ENCODE measurements at places on chromosomes 3 and 15.

GRCh38 chr15:100727291-100727851, 125.0 kb downstream of the ASB7 start:
- DNase-seq, result no peak

DNA sequence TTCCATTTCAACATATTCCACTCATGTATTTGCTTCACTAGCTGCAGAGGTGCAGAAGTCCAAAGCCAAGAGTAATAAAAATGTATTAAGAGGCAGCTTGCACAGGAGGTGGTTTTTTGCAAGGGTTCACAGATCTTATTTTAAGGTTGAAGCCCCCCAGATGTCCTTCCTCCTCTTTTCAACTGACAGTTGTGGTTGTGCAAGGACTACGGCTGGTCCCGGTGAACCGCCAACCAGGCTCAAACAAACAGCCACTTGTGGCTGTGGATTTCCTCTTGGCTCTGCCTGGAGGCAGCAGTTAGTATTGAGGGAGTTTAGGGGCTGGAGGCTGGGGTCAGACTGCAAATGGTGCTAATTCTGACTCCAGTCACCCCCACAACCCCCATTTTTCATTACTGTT, 240.7 kb upstream of the TBC1D5 start:
- DNase-seq, result no peak

DNA sequence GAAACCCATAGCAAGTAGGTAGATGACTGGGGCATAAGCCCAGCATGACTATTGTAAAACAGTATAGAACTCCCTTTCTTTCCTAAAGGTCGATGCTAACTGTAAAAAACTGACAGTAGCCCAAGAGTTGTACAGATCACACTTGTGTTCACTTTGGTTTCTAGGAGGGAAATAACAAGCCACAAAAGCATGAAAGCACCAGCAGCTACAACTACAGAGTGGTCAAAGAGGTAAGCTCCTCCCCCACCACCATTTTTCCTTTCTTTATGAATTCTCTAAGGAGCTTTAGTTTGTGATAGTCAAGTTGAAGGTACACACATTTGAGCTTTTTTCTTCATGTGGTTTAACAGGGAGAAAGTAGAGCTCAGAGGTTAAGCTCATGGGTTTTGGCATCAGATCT, 191.0 kb downstream of the ITPR1 start:
- DNase-seq, result no peak

- DNase-seq, result no peak
These were observed 33.5 kb downstream of the ALS2CL start for GRCh38 chr3:46660003-46660402.

- no peak for DNase-seq
These were observed 10.6 kb upstream of the TBC1D5 start for GRCh38 chr3:17752876-17753631.

- no peak for DNase-seq
These were observed 535.1 kb upstream of the NR2F2 start for GRCh38 chr15:95795386-95795785.

- no peak for DNase-seq
These were observed 145.1 kb upstream of the PLSCR5 start for GRCh38 chr3:146750196-146750595.

DNA sequence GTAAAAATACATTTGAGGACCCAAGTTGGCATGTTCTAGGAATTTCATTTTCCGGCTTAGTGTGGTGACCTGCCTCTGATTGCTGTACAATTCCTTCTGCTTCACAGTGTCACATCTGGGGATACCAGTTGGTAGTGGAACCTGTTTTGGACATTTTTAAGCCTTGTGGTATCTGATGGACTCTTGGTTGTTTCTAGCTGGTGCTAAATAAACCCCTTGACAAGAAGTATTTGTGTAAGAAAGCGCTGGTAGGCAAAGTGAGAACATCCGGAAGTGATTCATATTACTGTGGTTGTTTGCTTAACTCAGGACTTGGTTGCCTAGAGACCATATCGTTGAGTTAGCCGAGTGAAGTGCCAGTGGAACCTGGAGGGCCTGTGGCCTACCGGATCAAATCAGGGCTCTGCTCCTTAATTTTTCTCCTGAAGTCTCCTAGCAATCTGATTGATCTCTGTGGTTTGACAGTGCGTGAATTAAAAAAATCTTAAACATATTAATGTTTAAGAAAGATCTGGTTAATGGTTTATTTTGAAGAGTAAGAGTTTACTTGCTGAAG, 12.8 kb downstream of the IQGAP1 start:
- DNase-seq, result no peak

DNA sequence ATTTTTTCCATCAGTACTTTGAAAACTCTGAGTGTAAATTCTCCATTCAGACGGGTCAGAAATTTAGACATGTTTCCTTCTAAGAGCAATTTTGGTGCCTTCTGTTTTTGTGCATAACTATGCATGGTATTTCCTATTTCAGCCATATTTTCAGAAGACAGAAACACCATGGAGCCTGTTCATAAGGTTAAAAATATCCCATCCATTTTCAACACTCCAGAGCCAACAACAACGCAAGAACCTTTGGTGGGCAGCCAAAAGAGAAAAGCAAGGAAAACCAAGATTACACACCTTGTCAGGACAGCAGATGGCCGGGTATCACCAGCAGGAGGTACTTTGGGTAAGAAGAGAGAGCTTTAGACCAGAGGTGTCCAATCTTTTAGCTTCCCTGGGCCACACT, 275.6 kb downstream of the BBX start:
- DNase-seq, result no peak

DNA sequence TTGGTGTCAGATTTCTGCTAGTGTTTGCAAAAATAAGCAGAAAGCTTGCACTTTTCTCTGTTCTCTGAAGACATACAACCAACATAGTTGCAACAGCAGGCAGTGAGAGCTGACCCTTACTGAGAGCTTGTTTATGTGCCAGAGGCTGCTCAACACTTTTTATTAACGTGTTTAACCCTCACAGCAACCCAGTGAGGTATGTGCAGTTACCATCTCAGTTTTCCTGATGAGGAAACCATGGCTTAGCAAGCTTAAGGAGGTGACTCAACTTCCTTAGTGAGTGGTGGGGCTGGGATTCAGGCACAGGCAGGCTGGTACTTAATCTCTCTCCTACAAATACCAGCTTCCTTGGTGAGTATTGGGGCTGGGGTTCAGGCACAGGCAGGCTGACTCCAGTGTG, 158.1 kb upstream of the CTDSPL start:
- no peak for DNase-seq

- no peak for DNase-seq
These were observed 17.9 kb upstream of the STIMATE start for GRCh38 chr3:52915294-52915693.

DNA sequence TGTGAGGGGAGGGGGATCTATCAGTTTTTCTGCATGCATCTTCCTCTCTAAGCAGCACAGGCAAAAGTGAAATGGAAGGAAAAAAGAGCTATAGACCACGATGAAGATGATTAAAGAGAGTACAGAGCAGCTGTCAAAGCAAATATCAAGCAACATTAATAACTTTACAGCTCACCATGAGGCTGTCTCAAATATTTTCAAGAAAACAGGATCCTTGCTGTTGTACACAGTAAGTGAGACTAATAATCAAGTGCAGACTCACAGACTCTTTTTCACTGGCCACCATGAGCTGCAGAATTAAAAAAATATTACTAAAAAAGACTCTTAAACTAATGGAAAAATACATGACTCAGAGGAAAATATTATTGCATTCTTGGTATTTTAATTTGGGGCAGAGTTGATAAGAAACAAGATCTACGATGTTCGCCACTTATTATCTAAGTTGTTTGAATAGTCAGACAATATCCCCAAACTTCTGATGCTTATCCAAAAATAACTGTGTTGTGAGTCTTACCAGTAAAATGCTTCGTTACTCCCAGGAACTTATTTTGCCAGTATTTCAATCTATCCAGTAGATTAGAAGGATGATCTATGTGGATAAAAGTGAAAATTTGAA, 817.5 kb upstream of the ALCAM start:
- DNase-seq, result no peak

- DNase-seq, result no peak
These were observed 87.6 kb downstream of the P2RY1 start for GRCh38 chr3:152922554-152922953.

DNA sequence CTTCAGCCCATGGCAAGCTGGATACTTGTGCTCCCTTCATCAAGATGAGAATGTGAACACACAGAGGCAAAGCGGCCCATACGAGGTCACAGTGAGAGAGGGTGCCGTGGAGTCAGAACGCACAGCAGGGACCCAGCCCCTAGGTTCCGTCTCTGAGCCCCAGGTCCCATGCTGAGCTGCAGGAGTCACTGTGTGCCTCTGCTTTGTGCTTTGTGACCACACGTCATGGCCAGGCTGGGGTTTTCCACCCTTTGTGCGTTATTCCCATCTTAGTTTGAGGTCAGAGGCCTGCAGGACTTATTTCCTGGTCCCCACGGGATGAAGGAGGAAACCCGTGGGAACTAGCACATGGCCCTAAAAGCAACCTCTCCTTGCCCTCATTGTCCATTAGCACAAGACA, 140.3 kb downstream of the TJP1 start:
- no peak for DNase-seq

- DNase-seq, result no peak
These were observed 13.8 kb downstream of the XIRP1 start for GRCh38 chr3:39178553-39178952.

- no peak for DNase-seq
These were observed 24.1 kb downstream of the ANP32A start for GRCh38 chr15:68796576-68796975.

- no peak for DNase-seq
These were observed 211.7 kb downstream of the MBNL1 start for GRCh38 chr3:152480282-152480953.

DNA sequence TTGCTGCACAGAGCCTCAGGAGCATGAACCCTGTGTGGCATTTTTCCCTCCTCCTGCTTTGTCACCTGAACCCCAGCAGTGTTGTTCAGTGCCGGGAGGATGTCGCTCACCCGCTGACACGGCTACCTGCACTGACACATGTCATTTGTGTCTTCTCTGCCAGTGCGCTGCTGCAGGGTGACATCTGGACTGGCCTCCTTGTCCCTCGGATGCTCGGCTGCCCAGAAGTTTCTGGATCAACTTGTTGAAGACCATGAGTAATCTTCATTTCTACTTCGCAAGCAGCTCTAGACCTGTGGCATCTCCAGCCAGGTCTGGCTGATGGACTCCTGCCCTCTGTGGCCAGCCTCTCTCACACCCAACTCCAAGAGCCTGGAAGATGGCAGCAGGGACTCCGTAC, 311.1 kb upstream of the C2CD4B start:
- DNase-seq, result no peak

GRCh38 chr15:100777821-100778220, 101.8 kb upstream of the ALDH1A3 start:
- DNase-seq, result no peak

GRCh38 chr3:13303410-13303809, 116.7 kb downstream of the NUP210 start:
- DNase-seq, result no peak

DNA sequence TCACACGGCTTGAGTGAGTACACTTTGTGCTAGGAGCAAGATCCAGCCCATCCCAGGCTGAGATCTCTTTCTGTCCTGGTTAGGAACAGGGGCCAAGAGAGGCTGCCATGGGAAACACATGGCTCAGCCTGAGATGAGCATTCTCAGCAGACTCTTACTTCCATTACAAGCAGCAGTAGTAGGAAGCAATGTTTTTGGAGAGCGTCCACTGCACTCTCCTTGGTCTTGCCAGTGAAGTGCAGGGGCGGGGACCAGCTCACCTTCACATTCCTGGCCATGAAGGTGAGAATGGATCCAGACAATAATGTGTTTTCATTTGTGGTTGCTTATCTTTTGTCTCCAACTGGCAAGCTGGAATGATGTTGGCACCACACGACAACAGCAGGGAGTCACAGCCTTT, 24.7 kb downstream of the ZNF80 start:
- DNase-seq, result no peak

DNA sequence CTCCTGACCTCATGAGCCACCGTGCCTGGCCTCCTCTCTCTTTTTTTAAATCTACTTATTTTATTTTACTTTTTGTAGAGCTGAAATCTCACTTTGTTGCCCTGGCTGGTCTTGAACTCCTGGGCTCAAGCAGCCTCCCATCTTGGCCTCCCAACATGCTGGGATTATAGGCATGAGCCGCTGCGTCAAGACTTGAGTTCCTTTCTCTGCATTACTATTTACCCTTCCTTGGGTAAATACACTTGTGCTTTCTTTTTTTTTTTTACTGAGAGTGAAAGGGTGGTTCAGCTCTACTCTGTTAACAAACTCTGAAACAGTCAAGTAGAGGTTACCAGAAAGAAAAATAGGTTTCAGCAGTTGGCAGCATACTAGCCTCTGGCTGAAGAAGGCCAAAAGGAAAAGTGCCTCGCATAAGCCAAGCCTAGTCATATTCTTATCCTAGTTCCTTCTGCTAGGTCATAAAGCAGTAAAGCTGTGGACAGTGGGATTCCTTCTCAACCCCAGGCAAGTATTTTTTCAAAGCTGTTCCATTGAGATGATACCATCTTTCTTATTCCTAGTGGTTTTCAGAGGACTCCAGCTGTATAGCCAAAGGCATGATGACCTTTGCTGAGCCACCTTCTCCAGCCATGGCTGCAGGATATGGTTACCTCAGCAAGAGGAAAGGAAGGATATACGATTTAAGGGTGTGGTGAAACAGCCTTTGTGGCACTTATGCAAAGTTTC, 135.1 kb downstream of the RBPMS2 start:
- DNase-seq, result no peak

GRCh38 chr15:58602823-58603222, 146.7 kb downstream of the ADAM10 start:
- DNase-seq, result no peak

DNA sequence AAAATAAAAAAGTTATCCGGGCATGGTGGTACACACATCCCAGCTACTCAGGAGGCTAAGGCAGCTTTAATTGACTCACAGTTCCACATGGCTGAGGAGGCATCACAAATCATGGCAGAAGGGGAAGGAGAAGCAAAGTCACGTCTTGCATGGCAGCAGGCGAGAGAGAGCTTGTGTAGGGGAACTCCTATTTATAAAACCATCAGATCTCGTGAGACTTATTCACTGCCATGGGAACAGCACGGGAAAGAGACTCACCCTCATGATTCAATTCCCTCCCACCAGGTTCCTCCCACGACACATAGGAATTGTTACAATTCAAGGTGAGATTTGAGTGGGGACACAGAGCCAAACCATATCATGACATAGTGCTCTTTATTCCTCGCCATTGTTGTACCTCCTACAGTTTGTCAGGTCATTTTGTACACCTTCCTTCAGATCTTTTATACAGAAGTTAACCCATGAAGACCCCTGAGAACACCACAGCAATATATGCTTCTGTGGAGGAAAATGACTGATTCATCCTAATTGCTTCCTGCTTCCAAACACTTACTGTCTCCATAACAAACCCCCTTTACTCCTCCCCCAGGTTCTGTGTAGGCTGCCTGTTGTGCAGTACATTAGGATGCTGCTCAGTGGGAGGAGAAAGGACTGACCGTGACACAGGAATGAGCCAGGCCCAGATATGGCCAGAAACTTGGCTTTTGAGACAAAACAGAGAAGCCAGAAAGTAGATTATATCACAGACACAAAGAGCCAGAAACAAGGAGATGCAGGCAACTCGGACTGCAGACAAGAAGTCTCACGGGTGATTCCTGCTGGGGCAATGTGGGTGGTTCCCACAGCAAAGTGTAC, 67.9 kb upstream of the HEG1 start:
- DNase-seq, result no peak

Data from nucleus accumbens (tissue), 56 donors.